ENCODE measurements at places on chromosomes 6 and 20.

DNA sequence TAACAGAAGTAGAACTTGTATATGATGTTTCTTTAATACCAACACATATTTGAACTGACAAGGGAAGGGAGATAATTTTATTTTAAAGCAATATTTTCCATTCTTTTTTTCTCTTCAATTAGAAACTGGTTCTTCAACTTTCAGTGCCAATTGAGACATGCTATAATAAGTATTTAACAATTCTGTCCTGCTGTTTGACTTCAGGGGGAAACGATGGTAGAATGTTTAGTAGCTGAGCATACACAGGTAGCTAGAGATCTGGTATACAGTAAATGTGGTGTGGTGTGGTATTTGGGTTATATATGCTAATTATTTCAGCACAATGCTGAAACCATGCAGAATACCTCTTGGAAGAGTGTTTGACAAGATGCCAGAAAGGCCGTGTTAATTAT lies 156.9 kb downstream of the ARID1B start:
- DNase-seq: no peak

- peak; percentile 21 for DNase-seq
These were observed 59.3 kb downstream of the DLL1 start for GRCh38 chr6:170231293-170232185.

DNA sequence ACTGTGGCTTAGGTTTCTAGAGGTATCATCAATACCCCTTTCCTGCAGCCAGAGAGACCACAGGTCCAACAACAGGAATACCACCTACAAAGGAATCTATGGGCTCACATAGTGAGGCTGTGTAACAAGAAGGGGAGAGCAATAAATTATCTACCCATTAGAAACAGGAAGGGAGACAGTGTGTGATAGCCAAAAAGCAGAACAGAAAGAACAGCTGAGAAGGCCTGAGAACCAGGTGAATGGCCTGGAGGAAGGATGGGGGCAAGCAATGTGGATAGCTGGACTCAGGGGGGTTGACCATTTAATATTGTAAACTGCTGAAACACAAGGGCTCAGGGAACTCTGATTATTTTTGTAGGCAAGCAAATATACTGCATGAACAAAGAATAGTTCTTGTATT lies 628.2 kb downstream of the COL12A1 start:
- DNase-seq: no peak

DNA sequence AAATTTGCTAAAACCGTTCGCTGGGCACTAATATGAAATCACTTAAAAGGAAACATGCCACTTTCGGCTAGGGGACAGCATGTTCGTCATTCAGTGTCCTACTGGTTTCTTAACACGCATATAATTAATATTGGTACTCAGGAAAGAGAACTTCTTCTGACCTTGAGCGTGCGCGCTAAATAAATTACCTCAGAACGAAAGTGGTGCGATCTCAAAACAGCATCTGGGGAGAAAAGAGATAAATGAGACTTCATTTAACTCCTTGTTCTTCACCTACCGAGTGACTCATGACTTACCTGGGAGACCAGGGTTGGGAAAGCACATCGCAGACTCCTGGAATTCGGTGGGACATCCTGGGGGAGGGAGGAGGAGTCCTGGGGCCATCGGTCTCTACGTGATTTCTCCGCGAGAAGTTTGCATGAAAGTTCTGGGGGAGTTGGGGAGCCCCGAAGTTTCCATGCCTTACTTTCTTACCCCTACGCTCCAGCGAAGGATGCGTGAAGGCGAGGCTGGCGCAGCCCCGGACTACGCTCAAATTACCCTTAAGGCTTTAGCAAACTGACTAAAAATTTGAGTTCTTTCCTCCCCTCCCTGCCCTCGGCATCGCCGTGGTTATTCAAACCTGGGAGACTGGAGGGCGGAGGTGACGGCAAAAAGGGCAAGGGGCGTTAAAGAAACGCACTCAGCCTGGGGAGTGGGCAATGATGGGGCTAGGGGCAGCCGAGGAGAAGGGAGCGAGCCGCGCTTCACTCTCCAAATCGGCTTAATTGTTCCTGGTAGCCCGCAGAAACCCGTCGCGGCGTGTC lies 1.1 kb upstream of the BEND6 start:
- peak; percentile 24 for DNase-seq

- DNase-seq: no peak
These were observed 122.0 kb upstream of the TMEM170B start for GRCh38 chr6:11415557-11415956.

DNA sequence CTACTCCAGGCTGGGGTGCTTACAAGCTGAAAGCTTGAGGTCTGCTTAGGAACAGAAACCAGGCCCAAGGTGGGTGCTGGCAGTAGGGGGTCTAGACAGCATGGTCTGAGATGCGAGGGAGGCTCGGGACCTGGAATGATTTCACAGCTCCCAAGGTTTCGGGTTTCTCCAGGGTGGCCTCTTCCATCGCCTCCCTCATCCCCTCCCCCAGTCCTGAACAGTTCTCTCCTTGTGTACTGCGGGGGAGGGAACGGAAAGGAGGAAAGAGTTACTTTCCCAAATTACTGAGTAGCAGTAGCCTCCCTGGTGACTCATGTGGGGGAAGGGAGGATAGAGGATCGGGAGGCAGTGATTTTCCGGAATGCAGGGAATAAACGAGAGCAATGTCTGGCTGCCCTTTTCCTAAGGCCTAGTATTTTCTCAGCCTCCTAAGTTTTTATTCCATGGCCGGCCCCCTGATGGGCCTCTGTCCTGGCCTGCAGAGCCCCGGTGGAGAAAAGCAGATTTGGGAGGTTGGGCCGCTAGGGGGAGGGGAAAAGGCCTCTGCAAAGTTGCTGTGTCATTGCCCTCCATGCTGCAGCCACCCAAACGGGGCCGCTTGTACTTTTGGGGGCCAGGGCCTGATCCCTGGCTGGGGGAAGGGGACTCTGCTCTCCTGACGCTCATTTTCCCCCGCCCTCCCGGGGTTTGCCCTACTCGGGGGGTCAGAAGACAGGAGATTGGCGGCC lies 1.5 kb downstream of the BRD2 start:
- DNase-seq: peak; percentile 76

DNA sequence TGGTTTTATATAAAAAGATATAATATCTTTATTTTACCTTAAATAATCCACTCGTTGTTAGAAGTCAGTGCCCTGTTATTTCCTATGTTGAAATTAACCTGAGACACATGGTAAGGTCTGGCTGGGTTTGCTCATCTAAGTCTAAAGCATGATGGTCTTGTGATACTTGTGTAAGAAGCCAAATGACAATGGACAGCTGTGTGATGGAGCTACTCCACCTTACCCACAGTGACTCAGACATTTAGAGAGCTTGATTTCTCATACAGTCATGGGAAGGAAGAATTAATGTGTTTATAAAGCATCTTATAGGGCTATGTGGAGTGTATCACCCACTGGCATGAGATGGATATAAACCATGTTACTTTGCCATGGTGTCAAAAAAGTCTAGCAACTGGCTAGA lies 11.7 kb downstream of the CTCFL start:
- no peak for DNase-seq

- DNase-seq: no peak
These were observed 434.1 kb upstream of the SOX4 start for GRCh38 chr6:21159465-21159864.

- no peak for DNase-seq
These were observed 1.6 kb upstream of the SLC35B2 start for GRCh38 chr6:44258921-44259320.

- no peak for DNase-seq
These were observed 52.7 kb upstream of the MYB start for GRCh38 chr6:135128268-135128914.

Measured in NCI-H526 (cell line).